ENCODE measurements at places on chromosomes 16 and 17.
A peak's percentile ranks its signal among the peaks of the same experiment; 100 is the strongest.

DNA sequence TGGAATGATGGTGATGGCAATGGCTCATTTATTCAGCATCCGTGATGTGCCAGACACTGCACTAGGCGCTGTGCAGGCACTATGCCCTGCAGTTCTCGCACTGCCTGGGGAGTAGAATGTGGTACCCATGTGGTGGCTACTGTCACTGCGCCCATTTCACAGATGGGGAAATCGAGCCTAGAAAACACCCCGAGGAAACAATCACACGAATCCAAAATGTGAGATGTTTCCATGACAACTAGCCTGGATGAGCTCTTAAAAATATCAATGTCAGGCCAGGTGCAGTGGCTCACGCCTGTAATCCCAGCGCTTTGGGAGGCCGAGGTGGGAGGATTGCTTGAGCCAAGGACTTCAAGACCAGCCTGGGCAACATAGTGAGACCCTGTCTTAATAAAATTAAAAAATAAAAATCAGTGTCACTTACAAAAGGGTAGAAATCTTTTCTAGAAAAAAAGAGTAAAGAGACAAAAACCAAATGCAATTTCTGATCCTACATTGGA, 57.9 kb upstream of the TNRC6A start:
- DNase-seq = no peak

DNA sequence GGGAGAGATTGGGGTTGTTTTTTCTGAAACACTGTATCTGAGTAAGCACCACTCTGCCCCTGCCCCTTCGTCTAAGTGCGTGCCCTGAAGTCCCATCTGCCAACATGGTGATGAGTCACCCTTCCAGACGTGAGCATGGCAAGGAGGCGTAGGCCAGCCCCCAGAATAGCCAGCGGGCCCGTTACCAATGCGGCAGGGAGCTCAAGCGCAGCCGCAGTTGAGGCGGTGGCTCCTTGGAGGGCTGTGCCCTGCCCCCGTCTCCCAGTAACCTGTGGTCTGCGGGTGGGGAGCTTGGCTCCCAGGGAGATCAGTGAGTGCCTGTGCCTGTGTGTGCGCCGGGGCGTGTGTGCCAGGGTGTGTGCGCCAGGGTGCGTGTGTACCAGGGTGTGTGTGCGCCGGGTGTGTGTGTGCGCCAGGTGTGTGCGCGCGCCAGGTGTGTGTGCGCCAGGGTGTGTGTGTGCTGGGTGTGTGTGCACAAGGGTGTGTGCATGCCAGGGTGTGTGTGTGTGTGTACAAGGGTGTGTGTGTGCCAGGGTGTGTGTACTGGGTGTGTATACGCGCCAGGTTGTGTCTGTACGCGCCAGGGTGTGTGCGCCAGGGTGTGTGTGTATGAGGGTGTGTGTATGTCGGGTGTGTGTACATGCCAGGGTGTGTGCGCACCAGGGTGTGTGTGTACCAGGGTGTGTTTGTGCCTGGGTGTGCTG, 98.6 kb upstream of the CHMP6 start:
- peak; percentile 38 for DNase-seq

DNA sequence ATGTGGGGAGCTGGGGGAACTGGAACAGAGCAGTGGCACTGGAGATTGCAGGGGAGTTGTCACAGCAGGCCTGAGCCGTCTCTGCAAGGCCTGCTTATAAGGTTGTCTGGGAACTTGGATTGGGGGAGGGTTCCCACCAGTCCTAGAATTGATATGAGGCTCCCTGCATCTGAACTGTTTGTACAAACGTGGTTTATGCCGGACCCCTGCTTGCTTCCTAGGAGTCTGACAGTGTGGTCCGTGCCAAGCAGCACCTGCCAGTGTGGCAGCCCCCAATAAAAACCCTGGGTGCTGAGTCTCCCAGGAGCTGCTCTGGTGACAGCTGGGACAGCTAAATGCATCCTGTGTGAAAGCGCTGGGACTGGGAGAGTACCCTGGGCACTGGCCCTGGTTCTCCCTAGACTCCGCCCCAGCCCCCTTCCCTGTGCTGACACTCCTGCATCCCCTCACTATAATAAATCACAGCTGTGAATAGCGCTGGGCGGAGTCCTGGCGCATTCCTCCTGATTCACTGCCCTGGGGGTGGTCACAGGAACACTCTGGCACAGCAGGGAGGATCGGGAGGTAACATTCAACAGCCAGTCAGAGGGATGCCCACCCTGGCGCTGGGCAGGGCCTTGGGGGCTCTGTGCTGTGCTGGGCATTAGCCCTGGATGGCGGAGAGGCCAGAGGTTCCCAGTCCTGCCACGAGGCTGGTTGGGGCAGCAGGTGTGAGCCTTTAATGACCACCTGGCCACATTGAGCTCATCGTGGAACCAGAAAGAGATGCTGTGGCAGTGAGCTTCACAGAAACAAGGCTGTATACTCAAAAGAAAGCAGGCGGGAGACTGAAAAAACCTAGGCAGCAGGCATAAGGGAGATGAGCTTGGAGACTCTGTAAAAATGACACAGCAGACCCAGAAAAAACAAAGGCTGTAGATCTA, 45.6 kb downstream of the RMI2 start:
- DNase-seq = no peak

DNA sequence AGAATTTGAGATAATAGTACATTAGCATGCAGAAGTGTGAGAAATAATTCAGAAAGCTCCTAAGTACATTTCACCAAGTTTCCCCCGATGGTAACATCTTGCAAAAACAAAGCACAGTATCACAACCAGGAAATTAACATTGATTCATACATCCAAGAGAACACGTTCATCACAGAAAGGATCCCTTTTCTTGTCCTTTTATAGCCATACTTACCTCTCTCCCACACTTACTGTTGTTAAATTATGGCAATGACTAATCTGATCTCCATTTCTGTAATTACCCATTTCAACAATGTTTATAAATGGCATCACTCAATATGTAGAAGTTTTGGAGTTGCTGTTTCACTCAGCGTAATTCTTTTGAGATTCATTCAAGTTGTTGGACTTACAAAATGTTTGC, 1260.0 kb downstream of the CDH8 start:
- DNase-seq = no peak

GRCh38 chr17:28575126-28575795, 1.4 kb downstream of the ALDOC start:
- no peak for DNase-seq

DNA sequence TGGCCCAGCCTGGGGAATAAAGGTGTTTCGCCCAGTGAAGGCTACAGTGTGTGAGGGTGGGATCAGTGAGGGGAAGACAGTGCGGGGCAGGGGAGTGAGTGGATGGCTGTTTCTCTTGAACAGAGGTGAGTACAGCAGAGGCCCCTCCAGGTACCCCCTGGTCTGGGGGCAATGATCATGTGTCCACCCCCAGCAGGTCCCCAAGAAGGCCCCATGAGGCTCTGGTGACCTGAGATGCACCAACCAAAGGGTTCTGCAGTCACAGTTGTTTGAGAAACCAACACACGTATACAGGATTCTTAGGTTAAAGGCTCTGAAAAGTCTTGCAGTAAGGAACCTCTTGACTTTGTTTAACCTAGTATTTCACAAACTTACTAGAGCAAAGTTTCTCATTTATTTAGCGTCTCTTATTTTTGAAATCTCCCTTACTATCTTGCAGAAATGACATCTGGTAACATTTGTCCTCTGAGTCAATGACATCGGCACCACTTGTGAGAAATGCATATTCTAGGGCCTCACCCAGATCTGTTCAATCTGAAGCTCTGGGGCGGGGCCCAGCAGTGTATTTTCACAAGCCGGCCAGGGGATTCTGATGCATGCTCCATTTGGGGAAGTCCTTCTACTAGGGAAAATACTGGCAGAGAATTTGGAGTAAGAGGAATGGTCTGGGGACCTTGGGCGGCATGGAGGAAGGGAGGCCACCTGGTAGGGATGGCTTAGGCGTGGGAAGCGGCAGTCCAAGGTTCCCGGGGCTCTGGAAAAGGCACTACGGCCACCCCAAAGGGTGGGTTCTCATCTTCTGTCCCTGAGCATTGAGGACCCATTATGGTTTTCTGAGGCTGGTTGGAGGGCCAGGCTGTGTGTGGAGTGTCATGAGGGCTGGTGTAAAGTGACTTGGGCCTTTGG, 217.3 kb downstream of the NTN1 start:
- DNase-seq = no peak

GRCh38 chr17:81871387-81872230, 472 bp upstream of the ARHGDIA start:
- DNase-seq = peak; percentile 95

- no peak for DNase-seq
Observed at GRCh38 chr17:72219137-72219823, 98.5 kb downstream of the SOX9 start.

GRCh38 chr17:49635121-49635520, 42.8 kb downstream of the SPOP start:
- DNase-seq = no peak

GRCh38 chr17:27496971-27497370, 40.7 kb downstream of the KSR1 start:
- no peak for DNase-seq
